ENCODE measurements at places on chromosomes 4 and X.

DNA sequence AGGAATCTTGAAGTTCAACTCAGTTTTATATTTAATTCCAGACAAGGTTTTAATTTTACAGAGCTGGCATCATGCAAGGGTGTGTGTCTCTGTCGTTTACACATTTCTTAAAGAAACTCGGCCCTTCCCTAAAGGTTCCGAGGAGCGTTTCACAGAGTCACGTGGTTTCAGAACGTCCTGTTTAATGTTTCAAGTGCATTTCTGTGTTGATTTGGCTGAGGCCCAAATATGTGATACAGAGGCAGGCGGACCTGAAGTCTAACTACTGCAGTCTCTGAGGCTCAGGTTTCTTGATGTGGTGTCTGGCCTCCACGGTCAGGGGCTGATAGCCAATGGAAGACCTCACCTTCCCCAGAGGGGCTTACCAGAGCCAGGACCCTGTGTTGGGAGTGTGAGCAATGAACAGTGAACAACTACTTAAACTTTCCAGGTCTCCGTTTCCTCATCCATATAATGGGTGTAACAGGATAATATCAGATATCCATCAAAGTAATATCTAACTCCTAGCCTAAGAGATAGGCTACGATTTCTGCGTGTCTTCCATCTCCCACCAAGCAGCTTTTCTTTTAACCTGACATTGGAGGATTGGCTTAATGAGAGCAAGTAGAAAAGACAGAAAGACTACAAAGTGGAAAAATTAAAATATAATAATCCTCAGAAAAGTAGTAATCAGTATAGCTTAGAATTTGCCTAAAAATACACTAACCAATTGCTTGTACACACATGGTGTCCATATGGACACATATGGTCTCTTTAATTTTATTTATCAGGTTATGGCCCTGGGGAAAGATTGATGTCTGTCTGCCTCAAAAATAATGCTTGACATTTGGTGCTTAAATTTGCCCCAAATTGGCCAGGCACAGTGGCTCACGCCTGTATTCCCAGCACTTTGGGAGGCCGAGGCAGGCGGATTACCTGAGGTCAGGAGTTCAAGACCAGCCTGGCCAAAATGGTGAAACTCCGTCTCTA, 50.0 kb upstream of the TRIM2 start:
- no peak for DNase-seq

GRCh38 chr4:168432419-168433146, 47.7 kb downstream of the DDX60L start:
- no peak for DNase-seq

GRCh38 chr4:142752202-142752786, 93.8 kb downstream of the INPP4B start:
- no peak for DNase-seq

DNA sequence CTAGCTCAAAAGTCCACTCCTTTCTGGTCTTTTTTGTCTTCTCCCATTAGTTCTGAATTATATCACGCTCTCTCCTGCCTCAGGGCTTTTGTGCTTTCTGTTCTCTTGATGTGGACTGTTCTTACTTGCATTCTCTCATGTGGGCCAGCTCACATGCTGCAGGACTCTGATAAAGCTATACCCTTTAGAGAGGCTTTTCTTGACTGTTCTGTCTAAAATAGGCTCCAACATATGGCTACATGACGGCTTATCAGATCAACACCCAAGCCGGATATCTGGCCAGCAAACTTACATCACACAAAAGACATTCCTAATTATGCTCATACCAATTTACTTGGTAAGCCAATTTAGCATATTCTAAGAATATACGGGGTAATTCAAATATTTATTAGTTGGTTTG, 1494.5 kb downstream of the TECRL start:
- no peak for DNase-seq

- no peak for DNase-seq
These were observed 138.8 kb upstream of the MSX1 start for GRCh38 chr4:4720646-4721045.

DNA sequence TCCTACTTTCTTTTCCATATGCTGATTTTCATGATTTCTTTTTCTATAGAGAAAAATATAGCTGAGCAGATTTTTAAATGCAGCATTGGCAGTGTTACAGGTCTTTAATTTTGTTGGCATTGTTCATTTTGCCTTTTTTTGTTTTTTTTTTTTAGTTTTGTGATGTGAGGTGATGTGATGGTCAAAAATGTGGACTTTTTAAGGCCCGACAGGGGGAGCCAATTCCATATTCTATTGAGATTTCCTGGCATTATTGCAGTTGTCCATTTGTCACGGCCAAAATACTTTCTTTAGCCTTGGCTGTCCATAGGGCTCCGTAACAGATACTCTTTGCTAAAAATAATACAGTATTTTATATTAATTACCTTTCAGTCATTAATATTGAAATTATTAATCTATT, 47.8 kb downstream of the SLIT2 start:
- no peak for DNase-seq

GRCh38 chr4:174717828-174718227, 111.2 kb downstream of the GLRA3 start:
- DNase-seq = no peak

DNA sequence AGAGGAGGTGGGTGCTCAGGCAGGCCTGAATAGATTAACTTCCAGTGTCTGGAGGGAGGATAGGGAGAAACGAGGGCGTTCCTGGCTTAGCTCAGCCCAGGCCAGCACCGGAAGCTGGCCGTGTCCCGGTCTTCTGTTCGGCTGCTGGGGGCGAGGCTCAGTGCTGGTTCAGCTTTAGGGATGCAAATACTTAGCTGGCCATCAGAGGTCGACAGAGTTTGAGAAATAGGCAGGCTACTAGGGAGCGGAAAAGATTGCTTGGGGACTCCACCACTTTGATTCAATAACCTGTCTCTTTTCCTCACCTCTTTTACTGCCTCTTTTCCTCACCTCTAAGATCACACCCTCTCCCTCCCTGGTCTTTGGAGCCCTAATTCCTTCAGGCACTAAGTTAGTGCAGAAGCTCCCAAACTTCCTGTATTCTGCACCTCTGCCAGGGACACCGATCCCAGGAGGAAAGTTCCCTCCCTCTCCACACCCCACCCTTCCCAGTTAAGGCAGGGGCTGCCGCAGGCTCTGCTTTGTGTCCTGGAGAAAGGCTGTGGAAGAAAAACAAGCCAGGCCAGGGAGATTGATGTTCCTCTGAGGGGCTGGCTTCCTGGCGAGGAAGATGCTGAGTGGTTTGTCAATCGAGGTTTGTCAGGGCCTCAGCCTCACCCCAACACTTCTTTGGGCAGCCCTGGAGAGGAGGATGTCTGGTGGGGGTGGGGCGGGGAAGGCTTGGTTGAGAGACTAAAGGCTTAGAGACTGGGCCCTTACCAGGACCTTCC, 6.0 kb upstream of the EFNB1 start:
- no peak for DNase-seq

DNA sequence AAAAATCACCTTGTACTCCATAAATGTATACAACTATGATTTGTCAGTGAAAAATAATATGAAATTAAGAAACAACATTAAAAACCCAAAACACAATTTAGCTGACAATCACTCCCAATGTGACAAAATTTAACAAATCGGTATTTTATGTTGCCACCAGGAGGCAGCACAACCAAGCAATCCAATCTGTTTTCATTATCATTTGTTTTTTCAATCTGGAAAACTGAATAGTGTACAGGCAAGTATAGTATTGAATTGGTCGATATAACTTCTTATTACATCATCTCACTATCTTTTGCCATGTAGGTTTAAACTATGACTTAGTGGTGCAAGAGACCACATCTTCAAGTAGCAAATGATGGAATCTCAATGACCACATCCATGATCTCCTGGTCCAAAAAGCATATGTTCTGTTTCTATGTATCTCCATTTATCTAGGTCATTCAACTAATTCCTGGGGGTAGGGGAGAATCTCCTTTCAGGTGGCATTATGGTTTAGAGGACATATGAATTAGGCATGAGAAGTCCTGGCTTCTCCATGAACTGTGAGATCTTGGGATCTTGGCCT, 112.9 kb upstream of the AGA start:
- DNase-seq = no peak

DNA sequence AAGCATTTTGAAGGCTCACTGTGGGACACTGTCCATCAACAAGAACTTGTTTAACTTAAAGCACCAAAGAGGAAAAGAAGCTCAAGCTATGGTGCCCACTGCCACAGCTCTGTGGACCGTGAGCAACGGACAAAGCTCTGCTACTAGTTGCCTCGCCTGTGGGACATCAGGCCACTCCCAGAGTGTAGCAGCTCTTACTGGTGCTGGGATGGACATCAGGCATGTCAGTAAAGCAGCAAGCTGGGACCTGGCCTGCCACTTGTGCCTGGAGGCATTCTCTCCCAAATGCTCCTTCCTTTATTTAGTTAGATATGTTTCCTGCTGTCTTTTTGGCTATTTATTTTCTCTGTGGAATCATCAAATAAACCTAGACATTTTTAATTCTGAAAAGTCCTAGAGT, 46.7 kb downstream of the TMEM154 start:
- DNase-seq = no peak

- DNase-seq = no peak
These were observed 40.9 kb upstream of the HMX1 start for GRCh38 chr4:8912506-8912905.

DNA sequence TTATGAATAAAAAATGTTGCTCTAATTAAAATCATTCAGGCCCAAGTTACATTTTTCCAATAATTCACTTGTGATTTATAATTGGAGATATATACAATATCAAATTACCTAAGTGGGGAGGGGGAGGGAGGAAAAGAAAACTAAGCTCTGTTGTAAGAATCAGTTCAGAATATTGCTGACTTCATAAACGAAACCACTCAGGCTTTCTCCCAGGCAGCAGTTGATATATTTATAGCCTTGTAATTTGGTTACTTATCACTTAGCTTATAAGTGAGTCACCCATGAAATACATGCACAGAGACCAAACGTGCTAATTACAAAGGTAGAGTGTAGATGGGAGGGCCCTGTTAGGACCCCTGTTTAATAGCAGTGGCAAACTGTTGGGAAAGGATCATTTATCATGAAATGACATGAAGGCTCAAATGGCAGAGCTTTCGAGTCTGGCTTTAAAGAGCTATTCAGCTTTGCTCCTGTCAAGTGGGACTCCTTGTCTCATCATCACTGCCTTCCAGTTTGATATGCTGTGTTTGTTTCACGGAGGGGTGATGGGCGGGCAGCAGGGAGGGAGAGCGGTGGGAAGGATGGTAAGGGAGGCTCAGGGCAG, 105.6 kb upstream of the PGRMC2 start:
- DNase-seq = no peak

DNA sequence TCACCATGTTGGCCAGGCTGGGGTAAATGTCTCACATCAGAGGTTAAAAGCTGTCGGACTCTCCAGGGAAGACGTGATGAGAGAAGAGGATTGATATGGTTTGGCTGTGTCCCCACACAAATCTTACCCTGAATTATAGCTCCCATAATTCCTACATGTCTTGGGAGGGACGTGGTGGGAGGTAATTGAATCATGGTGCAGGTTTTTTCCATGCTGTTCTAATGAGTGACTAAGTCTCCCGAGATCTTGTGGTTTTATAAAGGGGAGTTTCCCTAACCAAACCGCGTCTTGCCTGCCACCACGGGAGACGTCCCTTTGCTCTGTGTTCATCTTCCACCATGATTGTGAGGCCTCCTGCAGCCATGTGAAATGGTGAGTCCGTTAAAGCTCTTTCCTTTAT, 64.4 kb downstream of the ASMT start:
- no peak for DNase-seq

- no peak for DNase-seq
These were observed 313.0 kb downstream of the ARHGAP10 start for GRCh38 chr4:148044912-148045352.

- DNase-seq = no peak
These were observed 35.8 kb downstream of the YIPF6 start for GRCh38 chrX:68534691-68535090.

DNA sequence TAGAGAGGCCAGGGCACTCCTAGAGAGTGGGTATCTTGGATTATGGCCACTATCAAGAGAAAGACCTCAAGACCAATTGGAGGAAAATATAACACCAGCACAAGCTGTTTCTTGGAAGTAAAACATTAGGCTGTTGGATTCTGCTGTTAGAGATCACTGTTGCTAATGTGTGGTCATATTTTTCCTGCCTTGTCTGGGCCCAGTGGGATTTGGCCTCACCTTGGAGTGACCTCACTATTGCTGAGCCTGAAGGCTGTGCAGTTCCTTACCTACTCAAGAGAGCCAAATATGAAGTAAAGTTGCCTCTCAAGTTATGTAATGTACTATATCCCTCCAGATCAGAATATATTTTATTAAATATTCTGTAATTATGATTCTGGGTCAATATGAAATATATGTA, 355.4 kb upstream of the CTSO start:
- no peak for DNase-seq

- no peak for DNase-seq
These were observed 10.5 kb downstream of the NKX3-2 start for GRCh38 chr4:13533670-13534343.

GRCh38 chrX:107628662-107629539, 591 bp downstream of the PRPS1 start:
- DNase-seq = peak; percentile 11

- no peak for DNase-seq
These were observed 8.5 kb downstream of the RBM47 start for GRCh38 chr4:40621229-40621591.

DNA sequence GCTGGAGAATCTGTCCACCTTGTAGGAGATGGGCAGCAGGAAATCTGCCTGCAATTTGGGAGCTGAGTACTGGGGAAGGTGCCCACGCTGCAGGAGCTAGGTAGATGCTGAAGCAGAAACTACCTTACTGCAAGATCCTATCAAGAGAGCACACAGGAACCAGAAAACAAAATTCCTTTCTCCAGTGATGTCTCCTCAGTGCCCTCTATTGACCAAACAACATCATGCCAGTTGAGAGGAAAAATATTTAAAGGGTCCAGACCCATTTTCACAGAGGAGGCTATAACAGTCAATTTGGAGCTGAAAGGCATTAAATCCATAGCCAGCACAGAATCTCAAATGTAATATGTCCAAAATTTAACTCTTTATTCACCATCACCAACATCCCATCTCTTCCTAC, 406.8 kb downstream of the SLITRK2 start:
- no peak for DNase-seq

GRCh38 chrX:103669745-103670144, 16.8 kb downstream of the MORF4L2 start:
- no peak for DNase-seq

GRCh38 chrX:31499109-31499508, 427.3 kb upstream of the FTHL17 start:
- DNase-seq = no peak

- no peak for DNase-seq
These were observed 491.1 kb upstream of the ADGRL3 start for GRCh38 chr4:60709061-60709460.

DNA sequence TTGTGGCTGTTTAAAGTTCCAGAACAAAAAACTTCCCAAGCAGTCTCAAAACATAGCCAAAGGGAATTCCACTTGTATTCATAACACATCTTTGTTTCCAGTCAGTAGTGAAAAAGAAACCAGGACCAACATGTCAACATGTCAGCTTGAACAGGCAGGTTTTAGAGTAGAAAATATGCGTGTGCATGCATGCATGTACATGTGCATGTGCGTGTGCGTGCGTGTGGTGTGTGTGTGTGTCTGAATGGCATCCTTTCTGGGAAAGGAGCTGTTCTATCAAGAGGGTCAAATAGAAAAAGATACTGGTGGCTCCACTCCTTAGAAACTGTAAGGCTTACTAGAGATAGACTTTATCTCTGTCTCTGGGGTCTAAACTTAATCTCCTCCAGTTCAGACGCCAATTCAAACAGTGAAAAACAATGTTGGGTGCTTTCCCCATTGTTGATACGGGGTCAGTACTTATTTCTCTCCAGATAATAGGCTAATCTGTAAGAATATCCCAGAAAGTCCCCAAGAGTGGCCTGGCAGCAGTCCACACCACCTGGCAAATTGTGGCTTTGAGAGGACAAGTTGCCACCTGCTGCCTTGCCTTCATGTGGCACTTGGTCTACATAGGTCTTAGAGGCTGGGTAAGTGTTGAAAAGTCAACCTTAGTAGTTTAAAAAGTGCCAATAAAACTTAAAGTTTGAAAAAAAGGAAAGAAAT, 110.4 kb downstream of the SCD5 start:
- no peak for DNase-seq

Measured in stimulated activated CD8-positive, alpha-beta memory T cell treated with anti-CD3 and anti-CD28 coated beads, Interleukin-2, amount 100 ng/mL, for 1 hour (primary cell).